Daoy (cell line): ENCODE measurements at places on chromosomes 3 and 15. TPM values are rescaled to one million over a fixed set of nuclear protein-coding genes. Genes with fewer than 3 reads are reported as not detected.

DNA sequence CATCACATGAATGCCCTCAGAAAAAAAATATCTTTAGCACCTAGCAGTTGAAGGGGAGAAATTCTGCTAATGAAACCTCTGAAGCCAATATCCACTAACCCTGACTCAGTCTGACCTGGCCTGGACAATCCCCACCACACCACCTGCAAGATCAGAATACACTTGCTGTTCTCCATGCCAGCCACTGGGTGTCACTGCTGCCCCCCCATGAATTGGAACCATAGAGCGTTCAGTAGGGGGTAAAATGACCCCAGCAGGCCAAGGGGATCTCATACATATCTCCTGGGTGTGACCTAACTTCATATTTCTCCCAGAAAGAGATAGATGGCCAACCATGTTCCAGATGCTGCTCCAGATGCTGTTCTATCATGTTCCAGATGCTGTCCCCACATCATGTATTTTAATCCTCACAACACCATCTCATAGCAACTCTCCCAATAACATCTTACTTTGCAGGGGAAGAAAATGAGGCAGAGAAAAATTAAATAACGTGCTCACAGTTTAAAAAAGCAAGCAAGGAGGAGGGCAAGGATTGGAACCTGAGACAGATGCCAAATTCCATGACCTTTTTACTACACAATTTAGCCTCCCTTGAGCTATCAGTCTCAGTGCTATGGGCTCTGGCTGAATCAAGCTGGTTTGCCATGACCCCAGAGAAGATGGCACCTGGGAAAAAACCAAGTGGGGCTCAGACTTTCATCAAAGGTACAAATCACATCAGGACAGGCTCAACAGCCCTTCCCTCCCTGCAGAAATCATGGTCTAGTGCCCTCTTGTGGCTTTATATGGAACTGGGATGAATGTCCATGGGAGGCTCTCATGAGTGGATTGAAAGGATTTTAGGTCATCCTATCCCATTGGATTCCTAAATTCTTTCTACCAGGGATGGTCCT is 12.4 kb downstream of the NTRK3 start:
- DNase-seq = no peak

DNA sequence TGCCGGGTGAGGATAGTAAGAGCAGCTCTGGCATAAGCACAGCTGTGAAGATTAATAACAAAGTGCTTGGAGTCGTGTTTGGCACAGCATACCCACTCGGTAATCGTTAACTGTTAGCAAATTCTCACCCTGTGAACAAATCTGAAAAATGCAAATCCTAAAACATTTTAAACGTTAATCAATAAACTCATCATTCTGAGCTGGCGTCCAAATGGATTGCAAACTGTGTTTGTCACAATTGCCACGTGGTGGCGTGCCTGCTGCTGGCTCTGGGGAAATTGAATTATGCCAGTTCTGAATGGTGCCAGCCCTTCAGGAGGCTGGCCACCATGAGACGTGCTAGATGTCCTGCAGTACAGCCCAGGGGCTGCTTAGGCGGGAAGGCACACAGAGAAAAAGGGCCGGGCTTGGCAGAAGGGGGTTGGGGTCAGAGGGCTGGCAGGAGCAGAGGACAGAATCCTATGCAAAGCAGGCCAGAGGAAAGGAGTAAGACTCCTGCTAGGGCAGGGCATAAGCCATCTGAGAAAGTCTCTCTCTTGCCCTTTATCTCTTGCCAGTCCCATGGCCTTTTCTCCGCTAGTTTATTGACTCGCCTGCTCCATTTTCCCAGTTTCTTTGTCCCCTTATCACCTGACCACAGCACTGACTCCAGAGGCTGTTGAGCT is 22.1 kb upstream of the POLG start:
- no peak for DNase-seq

DNA sequence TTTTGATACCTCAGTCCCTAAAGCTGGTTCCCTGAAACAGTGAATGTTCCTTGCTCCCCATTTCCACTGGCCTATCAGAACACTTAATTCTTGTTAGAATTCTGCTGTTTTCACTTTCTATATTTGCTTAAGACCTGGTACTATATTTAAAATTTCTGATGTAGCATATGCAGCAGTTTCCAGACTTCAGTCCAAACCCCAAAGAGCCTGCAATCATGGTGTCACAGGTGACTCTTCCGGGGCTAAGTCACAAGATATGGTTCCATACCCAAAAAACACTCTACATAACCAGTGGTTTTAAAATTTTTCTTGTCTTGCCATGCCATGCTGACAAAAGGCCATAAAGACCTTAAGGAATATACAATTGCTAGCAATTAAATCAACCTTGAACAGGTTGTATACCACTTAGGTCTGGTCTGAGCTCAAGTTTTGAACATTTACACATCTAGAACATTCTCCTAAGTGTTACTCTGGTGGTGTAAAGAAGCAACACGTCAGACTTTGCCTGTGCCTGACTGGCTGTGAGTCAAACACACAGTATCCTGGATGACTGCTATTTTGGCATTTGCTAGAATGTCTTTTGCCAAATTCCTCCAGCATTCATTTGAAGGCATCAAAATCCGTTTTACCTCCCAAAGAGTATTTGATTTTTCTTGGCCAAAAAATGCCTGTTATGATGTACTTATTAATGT is 160.0 kb downstream of the FRMD5 start:
- DNase-seq = peak; percentile 51

DNA sequence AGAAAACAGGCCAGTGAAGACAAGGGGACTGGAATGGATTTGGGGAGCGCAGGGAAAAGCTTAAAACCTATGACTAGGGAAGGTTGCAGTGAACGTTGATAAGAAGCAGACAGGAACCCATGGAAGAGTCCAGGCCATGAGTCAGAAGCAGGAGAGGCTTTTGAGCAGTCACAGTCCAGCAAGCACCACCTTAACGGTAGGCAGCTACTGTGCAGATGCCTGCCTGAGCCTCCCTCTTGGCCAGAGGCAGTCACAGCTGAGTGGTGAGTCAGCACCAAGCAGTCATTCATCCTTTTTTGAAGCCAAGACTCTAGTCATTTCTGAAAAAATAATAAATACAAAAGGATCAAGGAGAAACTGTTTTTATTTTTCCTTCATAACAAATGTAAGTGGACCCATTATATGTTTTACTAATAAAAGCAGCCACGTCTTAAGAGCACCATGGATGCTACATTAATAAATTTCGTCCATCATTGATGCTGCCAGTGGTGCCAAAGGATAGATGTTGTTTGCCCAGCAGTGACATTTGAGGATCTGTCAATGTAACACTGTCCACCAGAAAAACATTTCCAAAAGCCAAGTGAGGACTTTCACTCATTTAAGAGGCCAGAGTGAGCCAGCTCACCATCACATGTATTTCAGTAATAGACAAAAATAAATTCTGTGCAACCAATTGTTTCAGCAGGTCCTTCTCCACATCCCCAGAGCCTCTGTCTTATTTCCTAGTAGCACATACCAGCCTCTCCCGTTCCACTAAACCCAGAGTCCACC is 42.1 kb upstream of the ACTC1 start:
- peak; percentile 84 for DNase-seq

Gene GPR176
- 29.5 and 32.4 TPM in 2 replicates for total RNA-seq

Gene SLC25A20
- 17.6 and 20.5 TPM in 2 replicates for total RNA-seq
